ENCODE measurements at places on chromosomes 4 and X. TPM values are rescaled to one million over a fixed set of nuclear protein-coding genes. Genes with fewer than 3 reads are reported as not detected.

The MAGED4 gene
- 27.5 TPM for total RNA-seq

The NAT8L gene
- total RNA-seq: 0.11 TPM

The HERC5 gene
- total RNA-seq: 1.3 TPM

The KLHL4 gene
- 0.22 TPM for total RNA-seq

The MAGEA2B gene
- not detected for total RNA-seq

The PABPC1L2B gene
- total RNA-seq: not detected

The PGRMC1 gene
- 159 TPM for total RNA-seq

The ELOVL6 gene
- 10.5 TPM for total RNA-seq

The USP17L22 gene
- total RNA-seq: not detected

Data from articular chondrocyte of knee joint (primary cell).